ENCODE measurements at places on chromosomes 1 and 21.

DNA sequence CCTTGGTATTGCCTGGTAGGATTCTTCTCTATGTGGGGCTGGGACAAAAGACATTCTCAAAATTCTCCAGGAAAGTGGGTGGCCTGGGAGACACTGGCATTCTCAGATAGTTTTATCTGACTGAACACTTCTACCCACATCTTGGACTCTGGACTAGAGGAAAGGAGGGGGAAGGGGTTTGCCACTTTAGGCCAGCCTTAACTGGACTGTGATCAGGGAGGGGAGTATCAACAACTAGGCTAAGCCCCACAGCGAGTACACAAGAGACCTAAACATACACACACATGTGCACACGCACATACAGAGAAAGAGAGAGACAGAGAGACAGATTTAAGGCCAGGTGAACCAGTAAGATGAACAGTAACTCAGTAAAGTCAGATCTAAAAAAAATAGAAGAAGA, 1.2 kb upstream of the SEMA6C start:
- DNase-seq, result no peak

GRCh38 chr1:238254935-238255334, 364.2 kb upstream of the ZP4 start:
- DNase-seq, result no peak

- no peak for DNase-seq
Measured at GRCh38 chr1:107196973-107197562, 56.2 kb downstream of the NTNG1 start.

DNA sequence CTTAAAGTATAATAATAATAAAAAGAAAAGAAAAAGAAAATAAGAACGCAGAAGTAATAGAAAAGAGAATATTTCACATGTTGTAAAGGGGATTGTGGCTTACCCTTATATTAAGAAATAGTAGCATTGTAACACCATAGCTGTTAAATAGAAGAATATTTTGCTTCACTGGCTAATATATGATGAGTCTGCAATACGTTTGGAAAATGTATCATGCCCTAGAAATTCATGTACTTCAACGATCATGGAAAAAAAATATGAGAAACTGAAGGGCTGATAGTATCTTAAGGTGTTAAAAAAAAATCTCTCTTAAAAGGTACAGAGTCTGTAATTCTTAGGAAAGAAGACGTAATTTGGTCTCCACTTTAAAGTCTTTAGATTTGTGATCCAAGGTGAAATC, 1390.5 kb upstream of the ADGRL2 start:
- DNase-seq, result no peak

Measured in CD4-positive, alpha-beta T cell (primary cell).